Large intestine (tissue), 12 donors: ENCODE measurements at places on chromosomes 1 and 21. TPM values are rescaled to one million over a fixed set of nuclear protein-coding genes. Genes with fewer than 3 reads are reported as not detected.

DNA sequence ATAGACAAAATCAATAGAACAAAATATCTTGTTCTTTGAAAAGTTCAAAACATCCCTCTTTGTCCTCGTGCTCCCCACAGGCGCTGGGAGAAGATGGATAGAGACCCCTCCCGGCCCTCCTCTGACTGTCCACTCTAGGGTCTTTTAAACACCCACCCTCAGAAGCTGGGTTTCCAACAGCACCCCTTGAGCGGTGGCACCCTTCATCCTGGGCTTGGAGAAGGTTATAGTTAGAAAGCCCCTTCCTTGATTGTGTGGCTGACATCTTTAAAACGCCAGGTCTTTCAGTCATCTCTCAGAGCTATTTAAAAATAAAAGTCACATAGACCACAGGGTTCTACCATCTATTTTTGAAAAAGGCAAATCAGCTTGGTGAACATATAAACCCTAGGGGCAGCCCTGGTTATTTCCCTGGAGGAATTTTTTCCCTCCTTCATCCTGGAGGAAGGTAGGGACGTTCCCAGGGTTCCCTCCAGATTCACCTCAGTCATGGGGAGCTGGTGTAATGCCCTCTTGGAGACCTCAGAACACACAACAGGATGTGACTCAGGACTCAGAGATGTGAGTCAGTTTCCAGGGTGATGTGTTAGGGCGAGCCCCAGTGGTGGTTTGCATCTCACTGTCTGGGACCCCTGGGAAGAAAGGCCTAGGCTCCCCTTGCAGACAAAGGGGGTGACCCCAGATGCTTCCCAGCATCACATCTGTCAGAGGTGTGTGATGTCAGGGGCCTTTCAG is 138.5 kb downstream of the CLIC6 start:
- DNase-seq: no peak
- peaks cover 5% of the 10 kb centered on the region for H3K36me3 ChIP-seq
- no peaks in the 10 kb centered on the region for H3K27me3 ChIP-seq
- peaks cover 21% of the 10 kb centered on the region for H3K4me1 ChIP-seq
- H3K4me3 ChIP-seq: no peak overlapping the region

- DNase-seq: no peak
- no peaks in the 10 kb centered on the region for H3K4me1 ChIP-seq
- no peaks in the 10 kb centered on the region for H3K27me3 ChIP-seq
- no peak overlapping the region for H3K4me3 ChIP-seq
- H3K36me3 ChIP-seq: no peaks in the 10 kb centered on the region
Measured at GRCh38 chr1:198605406-198605805, 33.4 kb upstream of the PTPRC start.

- no peak overlapping the region for H3K4me3 ChIP-seq
- no peaks in the 10 kb centered on the region for H3K36me3 ChIP-seq
- no peak overlapping the region for H3K27ac ChIP-seq
- DNase-seq: no peak
- H3K4me1 ChIP-seq: no peaks in the 10 kb centered on the region
Measured at GRCh38 chr1:159315381-159315780, 13.2 kb downstream of the FCER1A start.

DNA sequence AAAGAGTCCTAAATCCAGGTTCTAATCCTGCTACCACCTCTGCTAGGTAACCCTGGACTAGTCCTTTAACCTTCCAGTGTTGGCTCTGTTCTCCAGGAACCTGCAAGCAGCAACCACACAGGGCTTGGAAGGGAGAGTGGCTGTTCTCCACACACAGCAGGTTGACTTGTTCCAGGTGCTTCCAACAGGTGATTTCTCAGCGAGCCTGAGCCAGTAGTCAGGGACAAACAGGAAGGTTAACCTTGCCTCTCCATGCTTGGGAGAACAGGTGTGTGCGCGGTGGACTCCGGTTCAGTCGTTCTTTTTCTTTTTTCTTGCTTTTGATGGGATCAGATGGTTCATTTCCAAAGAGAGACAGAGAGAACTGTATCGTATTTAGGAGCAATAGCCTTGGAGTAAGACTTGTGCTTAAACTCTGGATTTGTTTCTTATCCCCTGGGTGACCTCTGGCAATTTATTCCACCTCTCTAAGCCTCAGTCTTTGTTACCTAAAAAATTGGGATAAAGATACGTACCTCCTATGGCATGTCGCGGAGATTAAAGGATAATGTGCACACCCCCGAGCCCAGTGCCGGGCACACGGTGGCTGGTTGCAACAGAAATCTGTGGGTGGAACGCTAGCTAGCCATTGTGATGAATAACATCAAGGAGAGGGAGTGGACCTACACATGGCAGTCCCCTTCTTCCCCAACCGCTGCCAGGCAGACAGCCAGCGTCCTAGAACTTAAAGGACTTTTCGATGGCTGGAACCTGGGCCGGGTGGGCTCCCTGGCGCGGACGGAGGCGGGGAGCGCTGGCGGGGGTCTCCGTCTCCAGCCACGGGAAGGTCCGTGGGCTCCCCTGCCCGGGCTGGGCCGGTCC is 583 bp upstream of the CACHD1 start:
- peaks cover 3% of the 10 kb centered on the region for H3K27me3 ChIP-seq
- peak overlapping the region; percentile 60 for H3K4me3 ChIP-seq
- no peak for DNase-seq
- no peaks in the 10 kb centered on the region for H3K36me3 ChIP-seq

DNA sequence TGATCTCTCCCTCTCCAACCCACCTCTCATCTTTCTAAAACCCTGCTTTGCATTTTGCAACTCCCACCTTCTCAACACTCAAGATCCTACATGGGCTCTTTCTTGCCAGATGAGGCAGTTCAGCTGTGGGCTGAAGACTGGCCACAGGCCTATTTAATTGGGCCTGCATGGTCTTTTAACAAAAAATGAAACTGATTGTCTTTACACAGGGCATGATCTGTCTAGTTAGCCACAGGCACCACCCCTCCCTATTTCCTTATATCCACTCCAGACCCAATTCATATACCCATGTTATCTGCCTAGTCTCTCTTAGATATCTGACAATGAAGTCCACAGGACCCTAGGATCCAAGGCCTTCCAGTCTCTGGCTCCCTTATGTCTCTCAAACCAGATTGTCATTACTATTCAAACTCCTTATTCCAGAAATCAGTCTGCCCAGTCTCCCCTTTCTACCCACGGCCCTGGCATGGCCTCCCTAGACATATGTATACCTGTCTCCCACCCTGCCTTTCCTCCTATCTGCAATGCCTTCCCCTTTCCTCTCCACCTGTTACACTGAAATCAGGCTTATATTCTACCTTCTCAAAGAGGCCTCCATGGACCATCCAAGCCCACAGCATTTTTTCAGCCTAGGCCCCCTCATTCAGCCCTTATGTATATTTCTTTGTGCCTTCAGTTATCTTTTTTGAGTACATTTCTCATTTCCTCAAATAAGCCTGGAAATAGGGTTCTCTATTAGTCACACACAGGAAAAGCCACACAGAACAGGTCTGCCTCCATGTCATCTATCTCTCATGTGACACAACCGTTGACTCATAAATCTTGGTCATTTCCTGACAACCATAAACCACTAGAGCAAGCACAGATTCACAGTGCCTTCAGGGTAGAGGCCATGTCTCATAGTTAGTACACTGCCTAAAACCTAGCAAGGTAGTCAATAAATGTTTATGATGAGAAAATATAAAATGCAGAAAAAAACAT is 39.0 kb downstream of the LPAR3 start:
- peaks cover 15% of the 10 kb centered on the region for H3K4me1 ChIP-seq
- H3K27ac ChIP-seq: peak overlapping the region; percentile 58
- H3K36me3 ChIP-seq: no peaks in the 10 kb centered on the region
- no peaks in the 10 kb centered on the region for H3K27me3 ChIP-seq
- peak; percentile 83 for DNase-seq
- H3K4me3 ChIP-seq: no peak overlapping the region

DNA sequence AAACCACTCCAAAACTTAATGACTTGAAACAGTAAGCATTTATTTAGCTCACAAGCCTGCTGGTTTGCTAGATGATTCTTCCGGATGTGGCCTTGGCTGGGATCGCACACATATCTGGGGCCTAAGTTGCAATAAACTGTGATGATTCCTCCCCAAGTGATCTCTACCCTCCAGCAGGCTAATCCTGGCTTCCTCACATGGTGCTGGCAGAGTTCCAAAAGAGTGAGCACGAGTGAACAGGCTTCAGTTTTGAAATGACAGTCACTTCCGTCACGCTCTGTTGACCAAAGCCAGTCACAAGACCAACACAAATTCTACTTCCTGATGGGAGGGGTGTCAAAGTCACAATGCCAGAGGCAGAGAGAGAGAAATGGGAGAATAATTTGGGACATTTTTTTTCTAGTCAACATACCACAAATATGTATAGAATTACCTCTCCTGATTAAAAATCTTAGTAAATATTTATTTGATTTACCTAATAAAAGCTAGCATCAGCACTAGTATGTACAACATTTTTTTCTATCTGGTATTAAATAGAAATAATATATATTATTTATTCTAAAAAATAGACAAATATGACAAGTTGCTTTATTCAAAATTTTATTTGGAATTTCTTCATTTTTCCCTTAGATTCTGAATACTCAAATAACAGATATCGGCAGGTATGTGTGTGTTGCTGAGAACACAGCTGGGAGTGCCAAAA is 292.7 kb downstream of the TPR start:
- H3K27ac ChIP-seq: peak overlapping the region; percentile 54
- H3K4me3 ChIP-seq: no peak overlapping the region
- H3K36me3 ChIP-seq: no peaks in the 10 kb centered on the region
- peak; percentile 96 for DNase-seq
- H3K27me3 ChIP-seq: no peaks in the 10 kb centered on the region
- H3K4me1 ChIP-seq: peaks cover 6% of the 10 kb centered on the region

GRCh38 chr1:68173283-68173935 is 58.9 kb downstream of the WLS start:
- no peaks in the 10 kb centered on the region for H3K27me3 ChIP-seq
- peaks cover 27% of the 10 kb centered on the region for H3K4me1 ChIP-seq
- no peak for DNase-seq
- H3K4me3 ChIP-seq: no peak overlapping the region

The OR10Z1 gene
- 0.12 TPM for polyA plus RNA-seq

The SGIP1 gene
- polyA plus RNA-seq: 15.2 TPM
